ENCODE measurements at places on chromosomes 1 and 21. TPM values are rescaled to one million over a fixed set of nuclear protein-coding genes. Genes with fewer than 3 reads are reported as not detected.
A peak's percentile ranks its signal among the peaks of the same experiment; 100 is the strongest.

DNA sequence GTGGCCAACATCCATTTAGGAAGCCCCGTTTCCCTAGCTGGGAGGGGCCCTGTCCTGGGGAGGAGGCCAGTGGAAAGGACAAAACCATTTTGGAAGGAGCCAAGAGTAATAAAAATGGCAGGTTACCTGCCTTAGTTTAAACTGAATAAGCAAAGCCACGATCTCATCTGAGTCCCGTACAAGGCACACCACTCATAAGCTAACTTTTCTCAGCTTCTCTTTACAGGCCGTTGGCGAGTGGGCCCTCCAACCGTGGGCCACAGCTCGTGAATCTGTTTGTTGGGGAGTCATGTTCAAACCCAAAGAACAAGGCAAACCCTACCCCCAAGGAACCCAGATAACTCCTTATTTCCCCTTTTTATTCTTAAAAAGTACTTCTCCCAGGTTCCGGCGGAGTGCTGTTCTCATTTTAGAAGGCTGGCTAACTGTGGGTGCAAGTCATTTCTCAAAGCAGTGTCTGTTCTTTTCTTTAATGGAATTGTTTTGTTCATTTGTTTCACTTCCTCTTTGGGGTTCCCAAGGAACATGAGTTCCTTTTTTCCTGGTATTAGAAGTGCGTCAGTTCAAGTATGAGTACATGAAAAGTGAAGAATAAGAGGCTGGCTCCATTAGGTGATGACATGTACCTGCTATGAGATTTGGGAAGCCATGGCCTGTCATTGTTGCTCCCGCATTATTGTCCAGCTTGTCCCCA is 89.0 kb downstream of the PSMG1 start:
- DNase-seq = no peak

DNA sequence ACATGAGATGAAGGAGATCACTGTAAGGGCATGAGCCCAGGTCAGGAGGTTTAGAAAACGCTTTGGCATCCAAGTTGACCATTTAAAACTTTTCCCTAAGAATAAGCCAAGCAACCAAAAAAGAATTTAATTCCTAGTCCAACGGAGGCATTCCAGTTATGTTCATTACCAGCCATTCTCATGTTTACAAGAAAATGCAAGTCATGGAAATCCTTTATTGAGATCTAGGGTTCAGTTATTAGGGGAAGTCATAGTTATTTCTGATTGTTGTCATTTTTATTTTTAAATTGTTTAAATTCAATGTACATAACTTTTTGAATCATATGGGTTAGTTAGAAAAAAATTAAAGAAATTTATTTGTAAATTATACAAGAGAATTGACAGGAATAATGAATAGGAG is 24.5 kb downstream of the CFHR5 start:
- no peak for DNase-seq

- DNase-seq = no peak
These were observed 523.9 kb downstream of the LMO4 start for GRCh38 chr1:87852410-87853161.

- peak; percentile 22 for DNase-seq
These were observed 16.1 kb downstream of the OXCT2 start for GRCh38 chr1:39754906-39755504.

DNA sequence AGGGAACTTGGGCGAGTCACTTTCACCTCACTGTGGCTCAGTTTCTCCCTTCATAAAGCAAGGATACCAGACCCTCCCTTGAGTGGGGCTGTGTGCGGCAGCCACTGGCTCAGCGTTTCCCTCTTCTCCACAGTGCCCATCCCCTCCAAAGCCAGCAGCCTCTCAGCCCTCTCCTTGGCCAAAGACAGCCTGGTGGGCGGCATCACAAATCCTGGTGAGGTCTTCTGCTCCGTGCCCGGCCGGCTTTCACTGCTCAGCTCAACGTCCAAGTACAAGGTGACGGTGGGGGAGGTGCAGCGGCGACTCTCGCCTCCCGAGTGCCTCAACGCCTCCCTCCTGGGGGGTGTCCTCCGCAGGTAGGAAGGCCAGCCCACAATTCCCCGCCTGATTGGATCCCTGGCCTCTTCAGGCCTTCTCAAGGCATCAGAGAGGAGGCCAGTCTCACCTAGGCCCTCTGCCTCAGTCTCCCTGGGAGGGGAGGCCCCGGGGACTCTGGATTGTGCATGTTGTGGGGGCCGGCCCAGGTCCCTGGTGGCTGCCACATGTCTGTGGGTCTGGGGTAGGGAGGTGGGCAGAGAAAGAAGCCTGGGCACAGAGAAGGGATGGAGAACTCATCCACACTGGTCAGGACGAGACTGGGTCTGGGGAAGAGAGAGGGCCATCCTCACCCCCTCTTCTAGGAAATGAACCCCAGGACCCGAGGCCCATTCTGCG is 15.2 kb downstream of the TFAP2E start:
- DNase-seq = no peak

- DNase-seq = no peak
These were observed 1461.0 kb downstream of the AMY1C start for GRCh38 chr1:105210747-105211146.

DNA sequence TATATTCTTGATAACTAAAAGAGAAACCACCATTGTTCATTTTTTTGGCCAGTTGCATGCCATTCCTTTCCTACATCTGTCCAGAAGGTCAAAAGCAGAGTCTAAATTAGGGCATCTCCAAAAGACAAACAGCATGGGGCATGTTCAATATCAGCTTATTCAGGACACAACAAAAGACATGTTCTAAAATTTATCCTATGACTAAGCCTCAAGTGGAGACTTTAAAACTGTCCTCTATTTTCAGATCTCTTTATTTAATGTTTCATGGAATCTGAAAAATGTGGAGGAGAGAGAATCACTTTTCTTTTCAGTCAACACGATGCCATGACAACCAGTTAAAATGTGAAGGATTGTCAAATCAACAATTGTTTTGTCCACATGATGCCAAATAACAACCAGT is 303.4 kb upstream of the PRMT6 start:
- DNase-seq = no peak

DNA sequence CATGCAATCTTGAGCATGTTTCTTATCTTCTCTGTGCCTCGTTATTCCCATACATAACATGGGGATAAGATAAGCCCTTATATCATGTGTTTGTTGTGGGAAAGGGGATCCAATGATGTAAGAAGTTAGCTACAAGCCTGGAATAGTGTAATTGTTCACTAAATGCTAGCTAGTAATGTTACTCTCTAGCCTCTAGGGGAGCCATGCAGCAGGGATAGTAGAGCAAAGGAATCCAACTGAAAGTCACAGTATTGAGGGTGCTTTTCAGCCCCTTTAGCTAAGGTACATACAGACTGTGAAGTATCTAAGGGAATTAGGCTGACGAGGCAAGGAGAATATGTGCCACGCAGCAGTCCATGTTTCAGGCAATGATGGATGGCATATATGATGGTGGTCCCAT is 46.9 kb downstream of the IL23R start:
- peak; percentile 18 for DNase-seq

DNA sequence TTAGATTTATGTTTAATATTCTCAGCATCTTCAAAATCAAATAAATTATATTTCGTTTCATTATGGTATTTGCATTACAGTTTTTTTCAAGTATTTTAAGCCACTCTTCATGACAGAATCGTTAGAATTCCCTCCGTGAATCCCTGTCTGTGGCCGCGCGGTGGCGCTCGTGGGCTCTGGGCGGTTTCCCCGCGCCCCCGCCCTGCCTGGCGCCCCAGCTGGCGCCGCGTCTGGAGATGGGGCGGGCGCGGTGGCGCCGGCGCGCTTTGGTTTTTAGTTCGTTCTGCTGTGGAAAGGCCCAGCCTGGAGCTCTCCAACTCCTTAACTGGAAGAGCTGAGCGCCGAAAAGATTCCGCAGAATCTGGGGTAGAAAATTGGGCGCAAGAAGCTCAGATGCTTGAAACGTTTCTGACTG is 25.7 kb downstream of the PRMT2 start:
- peak; percentile 80 for DNase-seq

- no peak for DNase-seq
These were observed 124.6 kb upstream of the CAMK1G start for GRCh38 chr1:209458921-209459320.

The ZC3H12A gene
- 4.8 TPM for polyA plus RNA-seq

DNA sequence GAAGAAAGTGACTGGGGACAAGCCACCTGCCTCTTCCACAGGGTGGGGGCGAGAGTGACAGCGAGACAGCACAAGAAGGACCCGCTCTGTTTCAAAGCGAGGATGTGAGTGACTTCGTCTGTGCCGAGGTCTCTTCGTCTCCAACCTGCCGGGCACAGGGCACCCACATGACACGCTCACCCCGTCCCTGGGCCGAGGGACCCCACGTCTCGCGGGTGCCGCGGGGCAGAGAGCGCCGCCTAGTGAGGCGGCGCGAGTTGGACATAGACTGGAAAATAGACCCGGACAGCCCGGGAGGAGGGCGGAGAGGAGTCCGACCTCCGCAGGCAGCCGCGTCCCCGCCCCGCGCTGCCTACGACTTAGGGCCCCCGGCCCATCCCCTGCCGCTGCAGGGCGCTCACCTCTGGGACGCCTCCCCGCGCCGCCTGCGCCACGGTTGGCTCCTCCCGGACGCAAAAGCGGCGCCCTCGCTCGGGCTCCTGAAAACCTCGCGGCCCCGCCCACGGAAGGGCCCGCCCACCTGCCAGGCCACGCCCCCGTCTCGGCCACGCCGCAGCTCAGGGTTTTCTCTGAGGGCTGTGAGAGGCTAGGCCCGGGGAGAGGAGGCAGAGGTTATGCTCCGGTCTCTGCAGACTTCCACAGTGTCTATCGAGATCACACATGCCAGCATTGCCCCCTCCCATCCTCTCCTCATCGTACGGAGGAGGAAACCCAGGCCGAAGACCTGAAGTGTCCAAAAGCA is at the start of gene TLR5:
Gene TLR5 (minus strand): TSS at position 454 of the 742 bp plus-strand sequence. CDS start 30,217 bp downstream, outside the sequence.
- DNase-seq = peak; percentile 71

The TMEM240 gene
- polyA plus RNA-seq = 1.3 TPM

GRCh38 chr1:221494670-221495069 is 247.2 kb downstream of the DUSP10 start:
- peak; percentile 21 for DNase-seq

GRCh38 chr1:224640018-224640417 is 23.9 kb downstream of the CNIH3 start:
- DNase-seq = no peak

The IFNLR1 gene
- not detected for polyA plus RNA-seq

DNA sequence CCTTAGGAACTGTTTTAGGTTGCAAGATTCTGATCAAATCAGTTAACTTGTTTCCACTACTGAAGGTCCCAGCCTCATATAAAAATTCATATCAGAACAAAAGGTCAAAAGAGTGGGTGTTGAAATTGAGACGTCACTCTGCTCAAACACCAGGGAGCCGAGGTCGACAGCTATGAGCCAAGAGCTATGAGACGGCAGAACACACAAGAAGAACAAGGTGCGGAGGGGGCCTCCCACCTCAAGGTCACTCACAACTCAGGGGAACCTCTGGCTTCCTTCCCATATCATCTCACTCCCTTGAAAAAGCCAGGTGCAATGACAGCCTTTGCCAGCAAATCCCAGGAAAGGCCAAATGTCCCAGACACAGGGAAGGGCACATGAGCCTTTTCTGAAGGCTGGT is 749 bp downstream of the SEC16B start:
- DNase-seq = peak; percentile 57

DNA sequence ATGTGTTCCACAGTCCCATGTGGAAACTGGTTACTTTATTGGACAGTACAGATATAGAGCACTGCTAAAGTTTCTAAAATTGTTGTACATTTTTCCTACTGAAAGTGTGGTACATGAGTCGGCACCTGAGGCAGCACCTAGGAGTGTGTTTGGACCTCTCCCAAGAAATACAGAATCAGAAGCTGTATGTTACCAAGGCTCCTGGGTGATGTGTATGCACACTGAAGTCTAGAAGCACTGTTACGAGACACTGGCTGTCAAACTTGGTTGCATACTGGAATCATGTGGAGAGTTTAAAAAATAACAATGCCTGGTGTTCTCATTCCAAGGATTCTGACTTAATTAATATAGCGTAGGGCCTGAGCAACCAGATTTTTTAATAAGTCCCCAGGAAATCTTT is 46.6 kb downstream of the ERO1B start:
- no peak for DNase-seq

The SLC25A34 gene
- polyA plus RNA-seq = 0.35 TPM

- DNase-seq = peak; percentile 27
These were observed 397.1 kb upstream of the VAMP3 start for GRCh38 chr1:7373876-7374562.

The RNF187 gene
- polyA plus RNA-seq = 46.1 TPM

GRCh38 chr21:44557491-44558328 is 885 bp downstream of the KRTAP10-3 start:
- no peak for DNase-seq

GRCh38 chr1:56824938-56825337 is 5.7 kb upstream of the FYB2 start:
- DNase-seq = peak; percentile 25

The CHI3L2 gene
- 3.8 TPM for polyA plus RNA-seq

DNA sequence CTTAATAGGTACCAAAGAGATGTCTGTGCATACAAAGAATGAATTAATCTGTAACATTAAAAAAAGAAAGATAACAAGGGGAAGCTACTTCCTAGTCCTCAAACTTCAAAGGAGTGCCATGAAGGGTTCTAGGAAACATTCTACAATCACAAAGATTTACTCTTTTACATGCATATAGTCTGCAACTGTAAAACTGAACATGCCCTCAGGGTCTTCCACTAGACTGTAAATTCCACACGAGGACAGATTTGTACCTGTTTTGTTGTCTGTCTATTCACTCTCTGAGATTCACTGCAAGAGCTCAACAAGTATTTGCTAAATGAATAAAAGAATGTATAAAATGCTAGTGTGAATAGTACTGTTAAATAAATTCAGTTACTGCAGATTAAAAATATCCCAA is 4.4 kb downstream of the JAK1 start:
- no peak for DNase-seq

DNA sequence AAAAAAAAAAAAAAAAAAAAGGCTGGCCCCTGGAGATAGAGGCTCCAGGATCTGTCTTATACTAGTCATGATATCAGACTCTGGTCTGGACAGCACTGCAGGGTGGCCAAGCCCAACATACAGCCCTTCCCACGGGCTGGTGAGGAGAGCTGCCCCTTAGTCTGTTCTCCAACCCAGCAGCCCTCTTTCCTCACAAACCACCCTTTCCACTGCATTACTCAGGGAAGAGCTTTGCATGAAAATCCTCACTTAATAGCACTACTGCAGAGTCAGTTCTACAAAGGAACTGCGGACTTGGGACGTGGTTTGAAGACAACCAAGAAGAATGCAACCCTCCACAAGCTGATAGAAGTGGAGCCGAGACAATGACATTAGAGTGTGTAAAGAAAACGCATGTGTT is 5.7 kb downstream of the BCAR3 start:
- no peak for DNase-seq

DNA sequence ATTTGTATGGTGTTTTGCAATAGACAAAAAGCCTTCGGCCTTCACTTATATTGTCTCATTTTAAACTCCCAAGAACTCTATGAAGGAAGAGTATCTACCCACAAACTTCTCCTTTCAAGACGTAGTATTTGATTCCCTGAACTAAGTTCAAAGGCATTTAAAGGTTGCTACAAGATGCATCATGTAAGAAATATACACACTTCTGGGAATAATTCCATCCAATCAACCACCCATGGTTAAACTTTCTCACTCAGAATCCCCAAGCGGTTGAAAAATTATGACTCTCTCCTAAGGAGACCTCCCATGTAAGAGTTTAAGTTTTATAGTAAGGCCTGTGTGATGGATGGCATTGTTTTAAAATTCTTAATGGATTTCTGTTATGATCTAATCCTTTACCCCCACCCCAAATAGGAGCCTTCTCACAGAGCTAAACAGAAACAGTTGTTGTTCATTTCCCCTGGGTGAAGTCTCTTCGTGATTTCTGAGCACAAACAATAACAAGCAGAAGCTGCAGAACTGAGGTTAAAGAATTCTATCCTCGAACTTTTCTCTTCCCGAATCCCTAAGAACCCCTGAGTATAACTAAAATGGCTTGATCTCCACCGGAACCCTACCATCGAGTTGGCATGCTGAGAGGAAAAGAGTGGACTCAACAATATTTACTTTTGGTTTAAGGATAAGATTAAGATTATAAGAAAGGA is 185.0 kb downstream of the TGFBR3 start:
- no peak for DNase-seq

The RNU5D-1 gene
- not detected for polyA plus RNA-seq
